Mammary epithelial cell (primary cell): ENCODE measurements at places on chromosomes 4 and X. TPM values are rescaled to one million over a fixed set of nuclear protein-coding genes. Genes with fewer than 3 reads are reported as not detected.

The GPM6B gene
- 146 TPM for total RNA-seq

- peak; percentile 20 for DNase-seq
Observed at GRCh38 chr4:146029147-146029546, 90.5 kb upstream of the ZNF827 start.

DNA sequence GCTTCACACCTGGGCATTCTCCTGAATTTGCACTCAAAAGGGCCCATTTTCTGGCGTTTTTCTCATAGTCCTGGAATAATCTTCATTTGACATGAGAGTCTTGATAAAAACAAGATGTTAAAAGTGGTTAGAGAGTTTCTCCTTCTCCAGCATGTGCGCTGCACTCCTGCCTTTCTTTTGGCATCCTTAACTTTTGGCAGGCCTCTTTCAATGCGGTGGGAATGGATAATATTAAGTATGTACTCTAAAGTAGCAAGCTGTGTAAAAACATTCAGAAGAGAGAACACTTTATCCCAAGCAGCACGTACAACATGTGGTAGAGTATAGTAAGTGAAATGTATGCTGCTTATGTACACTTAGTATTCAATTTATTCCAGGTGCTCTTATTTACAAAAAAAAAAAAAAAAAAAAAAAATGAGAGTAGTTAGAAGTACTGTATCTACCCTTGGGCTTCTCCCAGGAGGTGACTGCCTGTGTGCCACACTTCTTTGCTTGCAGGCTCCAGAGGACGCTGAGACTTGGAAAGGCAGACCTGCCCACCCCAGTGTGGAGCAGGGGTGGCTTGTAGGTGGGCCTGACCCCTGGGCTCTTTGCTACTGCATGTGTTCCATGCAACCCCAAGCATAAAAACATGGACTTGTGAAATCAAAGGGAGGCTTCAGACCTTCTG is 3.9 kb downstream of the FGF2 start:
- no peak for DNase-seq

DNA sequence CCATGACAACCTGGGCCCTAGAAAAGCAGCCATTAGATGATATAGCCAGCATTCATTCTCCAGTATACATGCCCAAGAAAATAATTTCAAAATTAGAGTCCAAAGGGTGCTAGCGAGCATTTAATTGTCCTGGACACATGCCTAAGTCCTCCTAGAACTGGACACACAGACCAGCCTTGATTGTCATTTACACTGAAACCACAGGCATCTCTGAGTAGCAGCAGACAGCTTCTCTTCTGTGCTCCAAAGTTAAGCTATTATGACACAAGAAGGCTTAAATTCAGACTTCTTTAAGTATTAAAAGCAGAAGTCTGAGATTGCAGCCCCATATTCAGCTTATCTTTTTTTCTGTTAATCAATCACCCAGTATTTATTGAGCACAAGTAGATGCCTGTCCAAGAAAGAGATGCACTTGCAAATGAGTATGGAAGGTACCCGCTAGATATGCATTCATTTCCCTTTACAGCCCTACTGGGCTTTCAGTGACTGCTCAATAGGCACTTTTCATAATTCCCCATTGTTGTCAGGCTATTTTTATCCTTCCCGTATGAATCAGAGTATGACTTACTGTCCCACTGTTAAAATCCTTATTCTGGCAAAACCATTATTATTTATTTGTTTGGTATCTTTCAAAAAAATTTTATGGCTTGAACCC is 374.1 kb downstream of the FBXW7 start:
- DNase-seq = peak; percentile 35

DNA sequence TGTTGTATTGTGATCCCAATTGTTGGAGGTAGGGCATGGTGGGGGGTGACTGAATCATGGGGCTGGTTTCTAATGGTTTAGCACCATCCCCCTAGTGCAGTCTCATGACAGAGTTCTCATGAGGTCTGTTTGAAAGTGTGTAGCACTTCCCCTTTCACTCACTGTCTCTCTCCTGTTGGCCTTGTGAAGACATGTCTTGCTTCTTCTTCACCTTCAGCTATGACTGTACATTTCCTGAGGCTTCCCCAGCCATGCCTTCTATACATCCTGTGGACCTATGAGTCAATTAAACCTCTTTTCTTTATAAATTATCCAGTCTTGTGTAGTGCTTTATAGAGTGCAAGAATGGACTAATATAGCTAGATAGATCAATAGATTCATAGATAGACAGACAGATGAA is 230.0 kb downstream of the MAGEE1 start:
- no peak for DNase-seq

DNA sequence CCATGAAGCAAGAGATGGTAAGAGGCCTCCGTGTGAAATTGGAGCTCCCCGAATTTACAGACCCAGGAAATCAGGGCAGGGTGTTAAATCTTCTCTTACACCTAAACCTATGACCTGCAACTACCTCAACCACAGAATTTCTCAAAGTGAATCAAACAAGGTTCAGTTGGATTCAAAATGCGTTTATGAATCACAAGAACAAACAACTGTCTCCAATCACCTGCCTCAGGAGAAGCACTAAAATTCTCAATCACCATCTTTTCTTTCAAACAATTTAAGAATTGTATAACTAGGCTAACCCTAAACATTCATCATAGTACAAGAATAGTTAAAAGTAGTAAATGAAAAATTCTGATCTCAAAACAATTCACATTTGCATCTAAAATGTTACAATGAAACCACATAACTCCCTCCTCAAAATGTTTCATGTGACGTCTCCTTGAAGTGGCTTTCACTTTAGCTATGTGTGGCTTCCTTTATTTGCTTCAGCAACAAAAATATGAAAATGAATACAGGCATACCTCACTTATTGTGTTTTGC is 19.2 kb downstream of the PPP3CA start:
- no peak for DNase-seq

GRCh38 chr4:85571008-85571407 is 96.1 kb downstream of the ARHGAP24 start:
- DNase-seq = no peak
